Stimulated activated CD4-positive, alpha-beta T cell treated with anti-CD3 and anti-CD28 coated beads, Interleukin-4, amount 100 ng/mL, for 1 hour (primary cell): ENCODE measurements at places on chromosomes 4 and X.

DNA sequence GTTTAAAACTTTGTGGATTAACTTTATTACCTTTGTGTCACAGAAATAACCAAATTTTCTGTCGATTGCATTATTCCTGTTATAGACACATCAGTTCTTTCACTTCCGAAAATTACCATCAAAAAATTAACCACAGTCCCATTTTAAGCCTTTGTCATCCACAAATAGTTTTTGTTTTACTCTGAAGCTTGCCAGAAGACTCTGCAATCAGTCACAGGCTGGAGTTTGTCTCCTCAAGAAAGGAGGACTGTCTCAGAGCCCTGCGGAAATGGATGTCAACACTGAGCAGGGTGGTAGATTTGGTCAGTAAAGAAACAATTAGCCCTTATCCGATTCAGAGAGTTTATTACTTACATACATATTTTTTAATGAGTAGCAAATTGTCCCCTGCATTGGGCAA is 20.1 kb upstream of the TCEAL4 start:
- DNase-seq: no peak

DNA sequence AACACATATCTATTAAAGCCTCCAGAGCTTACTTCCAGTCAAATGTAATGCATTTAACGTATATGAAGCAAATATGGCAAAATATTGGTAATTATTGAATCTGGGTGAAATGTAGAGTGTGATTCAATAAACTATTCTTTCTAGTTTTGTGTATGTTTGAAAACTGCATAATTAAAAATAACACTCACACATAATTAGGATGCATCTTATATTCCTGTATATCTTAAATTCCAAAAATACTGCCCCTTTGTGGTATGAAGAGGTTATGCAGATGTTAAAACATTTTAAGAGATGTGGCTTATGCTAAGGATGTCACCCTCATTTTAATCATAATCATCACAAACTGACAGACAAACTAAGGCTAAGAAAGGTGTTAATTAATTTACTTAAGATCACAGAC is 182.9 kb downstream of the COX18 start:
- no peak for DNase-seq

DNA sequence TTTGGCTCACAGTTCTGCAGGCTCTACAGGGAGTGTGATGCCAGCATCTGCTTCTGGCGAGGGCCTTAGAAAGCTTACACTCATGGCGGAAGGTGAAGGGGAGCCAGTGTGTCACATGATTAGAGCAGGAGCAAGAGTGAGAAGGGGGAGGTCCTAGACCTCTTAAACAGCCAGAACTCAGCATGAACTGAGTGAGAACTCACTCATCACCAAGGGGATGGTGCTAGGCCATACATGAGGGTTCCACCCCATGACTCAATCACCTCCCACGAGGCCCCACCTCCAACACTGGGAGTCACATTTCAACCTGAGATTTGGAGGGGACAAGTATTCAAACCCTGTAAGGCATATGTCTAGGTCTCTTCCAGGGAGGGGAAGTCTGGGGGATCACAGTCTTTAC is 33.4 kb downstream of the SPRY1 start:
- DNase-seq: peak; percentile 30

DNA sequence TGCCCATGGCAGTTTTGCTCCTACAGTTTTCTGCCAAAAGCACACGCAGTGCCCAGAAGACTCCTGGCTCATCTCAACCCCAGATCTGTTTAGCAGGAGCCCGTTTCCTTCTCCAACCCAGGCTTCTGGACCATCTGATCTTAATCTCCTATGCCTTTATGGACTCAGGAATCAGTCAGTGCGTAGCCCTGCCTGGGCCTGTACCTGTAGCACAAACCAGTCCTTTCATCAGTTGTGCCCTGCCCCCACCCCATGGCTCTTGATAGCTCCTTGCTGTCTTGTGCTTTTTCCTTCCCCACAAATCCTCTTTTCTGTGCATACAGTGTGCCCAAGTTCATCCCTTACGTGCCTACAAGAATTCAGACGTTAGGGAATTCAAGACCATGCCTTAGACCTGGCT is 1.5 kb downstream of the ZNF718 start:
- DNase-seq: no peak

- DNase-seq: no peak
Observed at GRCh38 chr4:15551740-15552446, 82.2 kb downstream of the CC2D2A start.

DNA sequence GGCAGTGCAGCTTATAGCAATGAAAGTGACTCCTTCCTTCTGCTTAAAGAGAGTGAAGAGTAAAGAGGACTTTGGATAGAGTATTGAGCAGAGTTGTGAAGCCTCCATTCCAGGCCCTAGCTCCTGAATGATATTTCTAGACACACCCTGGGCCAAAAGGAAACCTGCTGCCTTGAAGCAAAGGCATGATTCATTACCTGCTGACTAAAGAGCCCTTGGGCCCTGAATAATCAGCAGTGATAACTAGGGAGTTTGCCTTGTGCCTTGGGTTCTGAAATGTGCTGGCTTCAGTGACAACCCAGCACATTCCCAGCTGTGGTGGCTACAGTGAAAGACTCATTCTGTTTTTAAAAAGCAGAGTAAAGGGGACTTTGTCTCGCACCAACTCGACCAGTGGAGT is 49.2 kb downstream of the STPG2 start:
- DNase-seq: no peak

GRCh38 chrX:111837197-111837596 is 38.8 kb upstream of the TRPC5OS start:
- DNase-seq: no peak

DNA sequence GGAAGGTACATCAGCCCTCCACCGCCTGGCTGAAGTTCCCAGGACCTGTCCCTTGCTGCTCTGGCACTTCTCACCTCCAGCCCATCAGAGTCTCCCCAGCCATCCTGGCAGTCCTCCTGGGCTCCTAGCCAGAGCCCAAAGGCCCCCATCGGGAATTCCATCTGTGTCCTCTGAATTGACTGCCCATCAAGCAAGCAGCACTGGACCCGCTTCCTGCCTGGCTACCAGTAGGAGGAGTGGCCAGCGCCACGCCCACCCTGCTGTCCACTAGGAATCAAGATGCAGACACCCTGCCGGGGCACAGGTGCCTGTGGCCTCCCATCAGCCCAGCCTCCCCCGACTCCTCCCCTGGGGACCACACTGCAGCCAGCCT is 47.2 kb downstream of the C4orf50 start:
- DNase-seq: no peak

DNA sequence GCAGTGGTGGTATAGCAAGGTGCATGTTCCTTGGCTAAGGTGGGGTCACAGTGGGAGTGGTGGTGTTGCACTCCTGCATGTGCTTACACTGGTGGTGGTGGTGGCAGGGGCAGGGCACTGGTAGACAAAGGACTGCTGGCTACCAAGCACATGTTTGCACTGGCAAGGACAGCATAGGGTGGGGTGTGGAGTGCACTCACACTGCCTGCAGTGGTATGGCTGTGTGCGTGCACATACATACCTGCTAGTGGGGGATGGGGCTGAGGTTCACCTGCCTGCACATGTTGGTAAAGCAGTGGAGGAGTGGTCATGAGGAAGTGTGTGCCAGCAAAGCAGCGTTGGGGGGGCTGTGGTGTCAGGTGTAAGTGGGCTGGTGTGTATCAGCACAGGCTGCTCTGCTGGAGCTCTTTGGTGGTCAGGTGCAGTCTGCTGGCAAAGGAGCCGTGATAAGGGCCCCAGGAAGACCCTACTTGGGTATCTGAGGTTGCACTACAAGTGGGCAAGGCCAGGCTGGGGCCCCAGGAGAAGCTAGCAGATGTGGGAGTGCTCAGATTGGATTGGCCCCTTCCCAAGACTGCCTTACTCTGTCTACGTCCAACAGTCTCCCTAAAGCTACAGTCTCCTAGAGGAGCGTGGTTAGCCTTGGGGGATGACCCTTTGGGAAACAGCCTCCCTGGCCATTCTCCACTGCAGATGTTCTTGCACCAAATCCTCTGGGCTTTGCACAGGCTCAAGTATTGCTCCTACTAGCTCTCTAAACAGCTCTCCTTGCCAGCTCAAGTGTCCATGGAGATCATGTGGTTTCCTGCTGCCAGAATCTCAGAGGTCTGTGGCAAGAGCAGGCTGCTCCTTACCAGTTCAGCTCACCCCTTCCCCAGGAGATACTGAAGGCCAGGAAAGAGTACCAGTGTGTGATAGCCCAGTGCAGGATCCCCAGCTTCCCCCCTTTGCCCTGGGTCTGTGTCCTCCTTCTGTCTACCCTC is 486.3 kb upstream of the PABPC4L start:
- no peak for DNase-seq
